ENCODE measurements at places on chromosomes 1 and 21.
A peak's percentile ranks its signal among the peaks of the same experiment; 100 is the strongest.

GRCh38 chr1:196302981-196303380 is 305.3 kb downstream of the KCNT2 start:
- DNase-seq: peak; percentile 16

GRCh38 chr1:163161841-163162240 is 40.9 kb downstream of the RGS5 start:
- no peak for DNase-seq

DNA sequence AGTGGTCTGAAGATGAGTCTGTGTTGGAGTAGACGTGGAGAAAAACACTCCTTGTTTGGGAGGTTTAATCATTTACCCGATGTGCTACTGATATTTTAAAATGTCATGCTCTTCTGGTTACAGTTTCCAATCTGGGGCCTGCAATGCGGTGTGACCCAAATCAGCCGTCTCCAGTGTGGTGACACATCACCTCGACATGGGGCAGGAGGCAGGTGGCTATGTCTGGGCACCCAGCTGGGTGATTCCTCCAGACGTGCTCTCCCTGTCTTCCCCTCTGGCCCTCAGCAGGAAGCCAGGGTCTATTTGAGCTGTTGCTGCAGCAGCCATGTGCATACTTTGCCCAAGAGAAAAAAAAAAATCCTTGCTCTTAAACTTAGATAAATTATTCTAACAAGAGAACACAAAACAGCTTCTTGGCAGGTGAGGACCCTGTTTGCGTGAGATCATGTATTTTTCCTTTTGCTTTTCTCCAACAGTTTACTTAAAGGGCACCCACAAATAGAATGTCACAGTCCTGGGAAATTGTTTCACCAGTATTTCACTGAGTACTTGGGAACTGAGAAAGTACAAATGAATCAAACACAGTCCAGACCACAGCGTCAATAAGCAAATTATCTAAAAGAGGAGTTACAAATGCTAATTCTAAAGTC is 38.9 kb upstream of the MAP10 start:
- DNase-seq: no peak

GRCh38 chr1:52748119-52748518 is 21.9 kb downstream of the ZYG11B start:
- DNase-seq: no peak
